T-helper 9 cell (primary cell): ENCODE measurements at places on chromosomes 6 and 20.

- no peak for DNase-seq
Measured at GRCh38 chr6:46243754-46244153, 73.0 kb upstream of the ENPP5 start.

DNA sequence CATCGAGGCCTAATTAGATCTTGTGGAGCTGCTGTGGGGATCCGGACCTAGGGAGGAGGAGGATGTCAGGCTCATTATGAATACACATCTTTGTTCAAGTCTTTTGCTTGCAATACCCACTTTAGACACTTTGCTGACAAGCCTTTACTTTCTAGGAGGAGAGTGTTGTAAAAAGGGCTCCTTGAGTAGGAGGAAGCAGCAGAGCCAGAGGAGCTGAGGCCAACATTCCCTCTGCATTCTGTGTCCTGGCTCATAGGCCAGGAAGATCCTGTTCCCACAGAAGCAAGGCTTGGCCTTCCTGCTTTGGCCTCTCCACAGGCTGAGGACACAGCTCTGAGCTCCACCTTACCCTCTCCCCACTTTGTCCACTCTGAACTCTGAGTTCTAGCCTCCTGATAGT is 67.1 kb downstream of the TPD52L1 start:
- DNase-seq = no peak

- DNase-seq = no peak
Measured at GRCh38 chr20:58772786-58773185, 77.9 kb downstream of the GNAS-AS1 start.

GRCh38 chr6:33078442-33078841 is 2.7 kb downstream of the HLA-DPB1 start:
- no peak for DNase-seq

- DNase-seq = no peak
Measured at GRCh38 chr6:156948807-156949206, 171.6 kb downstream of the ARID1B start.

DNA sequence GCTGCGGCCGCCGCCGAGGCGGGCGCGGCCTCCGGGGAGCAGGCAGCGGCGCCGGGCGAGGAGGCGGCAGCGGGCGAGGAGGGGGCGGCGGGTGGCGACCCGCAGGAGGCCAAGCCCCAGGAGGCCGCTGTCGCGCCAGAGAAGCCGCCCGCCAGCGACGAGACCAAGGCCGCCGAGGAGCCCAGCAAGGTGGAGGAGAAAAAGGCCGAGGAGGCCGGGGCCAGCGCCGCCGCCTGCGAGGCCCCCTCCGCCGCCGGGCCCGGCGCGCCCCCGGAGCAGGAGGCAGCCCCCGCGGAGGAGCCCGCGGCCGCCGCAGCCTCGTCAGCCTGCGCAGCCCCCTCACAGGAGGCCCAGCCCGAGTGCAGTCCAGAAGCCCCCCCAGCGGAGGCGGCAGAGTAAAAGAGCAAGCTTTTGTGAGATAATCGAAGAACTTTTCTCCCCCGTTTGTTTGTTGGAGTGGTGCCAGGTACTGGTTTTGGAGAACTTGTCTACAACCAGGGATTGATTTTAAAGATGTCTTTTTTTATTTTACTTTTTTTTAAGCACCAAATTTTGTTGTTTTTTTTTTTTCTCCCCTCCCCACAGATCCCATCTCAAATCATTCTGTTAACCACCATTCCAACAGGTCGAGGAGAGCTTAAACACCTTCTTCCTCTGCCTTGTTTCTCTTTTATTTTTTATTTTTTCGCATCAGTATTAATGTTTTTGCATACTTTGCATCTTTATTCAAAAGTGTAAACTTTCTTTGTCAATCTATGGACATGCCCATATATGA is 3.2 kb downstream of the MARCKS start:
- no peak for DNase-seq

DNA sequence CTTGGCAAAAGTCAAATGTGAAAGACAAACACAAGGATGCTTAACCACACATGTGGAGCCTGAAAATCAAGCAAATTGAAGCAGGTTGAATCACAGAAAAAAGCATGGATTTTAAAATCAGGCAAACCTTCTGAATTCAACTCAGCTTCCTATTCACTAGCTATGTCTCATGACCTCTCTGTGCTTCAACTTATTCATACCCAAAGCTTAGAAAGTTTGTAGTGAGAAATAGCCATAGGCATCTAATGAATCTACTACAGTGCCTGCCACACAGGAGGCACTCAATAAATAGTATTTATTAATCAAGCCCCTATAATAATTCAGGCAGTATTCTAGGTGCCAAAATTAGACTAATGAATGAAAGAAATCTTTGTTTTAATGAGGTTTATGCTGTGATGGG is 112.2 kb upstream of the TNFAIP3 start:
- no peak for DNase-seq

DNA sequence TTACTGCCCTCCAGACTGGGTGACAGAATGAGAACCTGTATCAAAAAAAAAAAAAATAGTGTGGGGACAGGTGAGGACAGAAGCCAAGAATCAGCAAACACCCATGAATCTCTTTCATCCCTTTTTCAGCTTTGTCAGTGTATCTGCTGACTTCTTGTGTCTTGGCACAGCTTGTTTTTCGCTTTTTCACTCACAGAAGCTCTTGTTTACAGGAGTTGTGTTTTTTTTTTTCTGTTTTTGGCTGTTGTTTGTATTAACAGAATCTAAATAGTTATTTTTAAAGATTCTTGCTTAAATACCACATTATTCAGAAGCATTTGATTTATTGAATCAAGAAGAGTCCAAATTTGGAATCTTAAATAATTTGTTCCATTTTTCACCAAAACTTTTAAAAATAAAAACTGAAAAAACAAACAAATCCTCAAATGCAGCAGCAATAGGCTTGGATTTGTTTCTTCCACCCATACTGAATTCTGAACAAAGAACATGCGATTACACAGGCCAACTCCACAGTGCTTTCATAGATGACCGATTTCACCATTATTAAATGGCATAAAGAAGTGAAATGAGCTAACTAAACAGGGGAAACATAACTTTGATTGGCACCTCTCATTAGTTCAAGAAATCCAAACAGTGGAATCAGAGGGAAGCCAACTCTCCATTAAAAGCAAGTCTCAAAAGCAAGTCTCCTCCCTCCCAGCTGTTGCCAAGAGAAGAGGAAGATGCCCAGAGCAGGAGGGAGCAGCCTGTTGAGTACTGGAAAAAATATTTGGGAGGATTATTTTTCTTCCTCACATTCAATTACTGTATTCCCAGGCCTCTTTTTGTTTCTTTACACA is 27.2 kb upstream of the GPR63 start:
- DNase-seq = no peak

GRCh38 chr6:118714756-118715155 is 63.4 kb upstream of the CEP85L start:
- no peak for DNase-seq

DNA sequence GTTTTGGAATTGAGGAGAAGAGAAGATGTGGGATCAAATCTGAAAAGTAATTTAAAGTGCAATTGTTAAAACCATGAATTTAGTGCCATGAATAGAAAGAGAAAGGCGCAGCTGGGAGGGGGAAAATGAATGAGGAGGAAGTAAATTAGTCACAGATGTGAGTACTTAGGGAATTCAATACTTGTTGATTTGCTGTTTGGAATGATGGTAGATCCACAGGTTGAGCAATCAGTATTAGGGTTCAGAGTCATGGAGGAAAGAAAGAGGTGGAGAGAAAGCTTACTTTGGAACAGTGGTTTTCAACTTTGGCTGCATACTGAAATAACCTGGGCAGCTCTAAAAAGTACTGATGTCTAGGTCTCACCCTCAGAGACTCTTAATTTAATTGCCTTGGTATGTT is 229.7 kb upstream of the ASCC3 start:
- DNase-seq = no peak

DNA sequence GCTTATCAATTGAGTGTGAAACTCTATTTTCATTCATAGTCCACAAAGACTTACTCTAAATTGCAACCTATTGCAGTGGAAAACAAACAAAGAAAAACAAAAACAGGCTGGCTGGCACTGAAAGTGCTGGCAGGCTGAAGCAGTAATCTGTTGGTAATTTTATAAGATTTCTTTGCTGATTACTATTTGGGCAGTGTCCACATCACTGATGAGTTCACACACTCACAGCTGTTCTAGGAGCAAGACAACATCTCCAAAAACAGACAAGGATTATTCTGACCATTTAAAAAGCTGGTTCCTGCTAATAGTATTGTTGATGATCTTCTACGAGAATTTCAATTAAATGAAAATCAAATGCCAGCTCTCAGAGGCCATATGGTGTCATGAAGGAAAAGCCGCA is 26.9 kb downstream of the MARCKS start:
- no peak for DNase-seq

DNA sequence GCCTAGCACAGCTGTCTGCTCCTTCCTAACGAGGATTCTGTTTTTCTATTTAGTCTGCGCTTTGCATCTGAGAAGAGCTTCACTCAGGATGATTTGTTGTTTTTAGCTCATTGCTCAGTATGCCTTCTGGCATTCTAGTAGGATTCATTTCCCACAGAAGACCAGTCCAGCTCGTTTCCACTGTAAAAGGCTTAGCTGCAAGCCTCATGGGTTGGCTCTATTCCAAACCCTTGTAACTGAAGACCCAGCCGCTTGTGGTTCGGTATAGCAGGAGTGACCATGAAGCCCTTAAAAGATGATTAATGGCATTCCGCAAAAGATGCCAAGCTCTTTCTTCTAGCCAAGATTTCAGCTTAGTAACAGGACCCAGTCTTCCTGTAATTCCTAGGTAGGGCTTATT is 7.2 kb downstream of the ADGRF1 start:
- no peak for DNase-seq
